NCI-H1417 (cell line): ENCODE measurements at places on chromosomes 7 and 10.

GRCh38 chr7:101784292-101785127 is 32.9 kb upstream of the CUX1 start:
- DNase-seq: no peak

DNA sequence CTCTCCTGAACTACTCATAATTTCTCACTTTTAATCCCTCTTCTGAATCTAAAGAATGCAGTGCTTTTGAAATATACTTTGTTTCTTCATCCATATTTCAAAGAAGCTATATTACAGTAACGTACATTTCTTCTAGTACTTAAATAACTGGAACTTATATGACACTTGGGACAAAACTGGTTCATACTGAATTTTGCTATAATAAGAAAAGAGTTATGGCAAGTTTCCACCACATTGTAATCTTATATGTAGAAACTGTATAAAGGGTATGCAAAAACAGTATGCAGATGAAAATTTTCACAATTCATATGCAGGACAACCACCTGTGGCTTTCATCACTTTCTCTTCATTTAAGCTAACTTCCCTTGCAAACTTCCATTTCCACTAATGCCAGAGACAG is 785.7 kb downstream of the CNTNAP2 start:
- no peak for DNase-seq

DNA sequence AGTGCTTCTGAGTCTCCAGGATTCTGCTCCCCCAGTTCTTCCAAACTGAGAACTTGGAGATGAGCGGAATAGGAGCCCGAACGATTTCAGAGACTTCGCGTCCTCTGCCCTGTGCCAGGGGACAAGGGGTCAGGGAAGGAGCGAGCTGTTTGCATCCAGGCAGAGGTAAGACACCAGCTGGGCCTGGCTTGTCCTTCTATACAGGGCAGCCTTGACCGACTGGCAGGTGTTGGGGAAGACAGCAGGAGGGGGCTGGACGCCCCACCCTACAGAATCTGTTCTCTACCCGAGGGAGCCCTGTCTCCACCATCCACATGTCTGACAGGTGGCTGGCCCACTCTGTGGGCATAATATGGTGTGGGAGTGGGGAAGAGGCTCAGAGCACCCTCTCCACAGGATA is 7.1 kb downstream of the SPOCK2 start:
- peak; percentile 17 for DNase-seq

DNA sequence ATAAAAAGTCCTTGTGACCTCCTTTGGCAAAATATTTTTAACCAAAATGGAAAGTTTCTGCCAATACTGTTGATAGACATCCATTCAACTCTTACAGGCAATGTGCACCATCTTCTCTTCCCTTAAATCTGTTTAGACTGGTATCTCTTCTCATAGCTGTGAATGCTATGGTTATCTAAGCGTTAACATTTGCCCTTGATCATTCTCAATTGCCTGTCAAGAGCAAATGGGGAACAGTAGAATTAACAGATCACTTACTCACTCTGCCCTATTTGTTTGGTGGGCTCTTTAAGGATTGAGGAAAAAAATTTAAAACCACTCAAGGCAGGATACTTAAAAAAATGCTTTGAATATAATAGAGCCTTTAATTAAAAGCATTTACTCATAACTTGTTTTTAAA is 808.4 kb downstream of the NXPH1 start:
- no peak for DNase-seq

- no peak for DNase-seq
Measured at GRCh38 chr10:113518816-113519591, 33.8 kb upstream of the HABP2 start.

DNA sequence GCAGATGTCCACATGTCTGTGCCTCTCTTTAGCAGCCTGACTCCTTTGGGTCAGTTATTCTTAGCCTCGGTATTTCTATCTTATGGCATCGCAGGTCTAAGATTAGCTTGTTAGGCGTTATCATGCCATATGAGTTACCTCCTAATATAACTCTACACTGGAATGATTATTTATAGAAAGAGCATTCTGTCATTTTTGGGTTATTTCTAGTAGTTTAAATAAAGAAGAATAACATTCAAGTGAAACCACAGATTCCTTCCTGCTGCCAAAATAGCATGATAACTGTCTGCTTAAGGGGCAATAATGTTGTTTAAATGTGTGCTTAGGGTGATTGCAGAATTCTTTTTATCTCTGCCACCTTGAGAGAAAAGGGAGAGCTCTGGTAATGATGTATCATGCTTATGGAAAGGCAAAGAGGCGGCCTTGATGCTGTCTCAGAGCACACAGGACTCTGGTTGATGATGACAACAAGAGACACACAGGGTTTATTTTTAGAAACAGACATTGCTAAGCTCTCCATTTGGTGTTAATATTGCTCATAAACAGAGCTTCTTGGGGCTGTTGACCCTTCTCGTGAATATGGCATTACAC is 10.4 kb downstream of the HDAC9 start:
- no peak for DNase-seq

DNA sequence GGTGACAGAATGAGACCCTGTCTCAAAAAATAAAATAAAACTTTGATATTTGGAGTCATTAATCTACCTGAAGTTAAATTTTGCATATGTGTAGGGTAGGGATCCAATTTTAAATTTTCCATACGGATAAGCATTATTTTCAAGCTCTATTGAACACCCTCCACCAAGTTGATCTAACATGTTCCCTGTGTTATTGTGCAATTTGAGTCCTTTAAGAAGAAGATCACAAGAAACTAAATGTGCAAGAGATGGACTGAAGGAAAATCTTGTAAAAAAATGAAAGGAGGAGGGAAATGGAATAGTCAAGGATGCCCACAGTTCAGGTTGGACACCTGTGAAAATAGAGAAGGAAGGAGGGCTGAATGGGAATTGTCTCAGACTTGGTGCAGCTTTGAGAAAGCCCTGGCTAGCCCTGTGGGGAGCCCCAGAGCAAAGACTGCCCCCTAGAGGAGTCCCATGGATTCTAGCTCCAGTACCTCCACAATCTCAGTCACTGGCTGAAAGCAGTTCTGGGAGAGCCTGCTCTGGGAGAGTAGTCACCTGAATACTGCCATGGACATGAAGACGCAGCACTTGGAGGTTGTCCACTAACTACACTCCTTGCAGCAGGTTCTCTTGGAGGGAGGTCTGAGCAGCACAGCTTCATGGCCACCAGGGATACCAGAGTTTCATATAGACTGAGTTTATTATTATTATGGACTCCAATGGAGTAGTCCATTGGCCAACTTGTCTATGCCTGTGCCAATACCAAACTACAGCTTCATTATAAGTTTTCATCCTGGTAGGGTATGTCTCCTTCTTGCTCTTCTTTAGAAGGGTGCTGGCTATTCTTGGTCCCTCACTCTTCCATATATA is 5.7 kb upstream of the TIAL1 start:
- DNase-seq: no peak

DNA sequence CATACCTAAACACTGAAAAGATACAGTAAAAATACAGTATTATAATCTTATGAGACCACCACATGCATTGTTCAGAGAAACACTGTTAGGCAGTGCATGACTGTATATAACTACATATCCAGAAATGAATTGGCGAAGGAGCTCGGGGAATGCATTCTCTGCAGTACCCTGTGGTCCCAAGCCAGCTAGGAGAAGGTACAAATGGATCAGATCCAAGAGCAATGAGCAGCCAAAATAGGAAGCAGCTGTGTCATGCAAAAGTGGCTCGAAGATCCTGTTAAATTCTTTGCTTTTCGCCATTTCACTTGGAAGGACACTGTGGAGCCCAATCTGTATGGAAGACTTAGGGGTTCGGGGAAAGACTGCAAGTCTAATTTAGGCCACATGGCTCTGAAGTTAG is 334.8 kb downstream of the TNS3 start:
- no peak for DNase-seq

- DNase-seq: no peak
Measured at GRCh38 chr10:33134011-33134751, 176.2 kb upstream of the ITGB1 start.

- no peak for DNase-seq
Measured at GRCh38 chr10:75418712-75419111, 12.7 kb upstream of the LRMDA start.

GRCh38 chr7:111998326-111998725 is 207.9 kb downstream of the DOCK4 start:
- no peak for DNase-seq

GRCh38 chr7:77538281-77539212 is 1.5 kb downstream of the PTPN12 start:
- DNase-seq: peak; percentile 91
